ENCODE measurements at places on chromosomes 1 and 21.

- peak; percentile 91 for DNase-seq
These were observed 520 bp downstream of the PLEKHN1 start for GRCh38 chr1:966704-967300.

GRCh38 chr1:64197076-64197475 is 6.3 kb upstream of the UBE2U start:
- DNase-seq = no peak

GRCh38 chr1:2135441-2135841 is 59.1 kb downstream of the FAAP20 start:
- DNase-seq = peak; percentile 94

DNA sequence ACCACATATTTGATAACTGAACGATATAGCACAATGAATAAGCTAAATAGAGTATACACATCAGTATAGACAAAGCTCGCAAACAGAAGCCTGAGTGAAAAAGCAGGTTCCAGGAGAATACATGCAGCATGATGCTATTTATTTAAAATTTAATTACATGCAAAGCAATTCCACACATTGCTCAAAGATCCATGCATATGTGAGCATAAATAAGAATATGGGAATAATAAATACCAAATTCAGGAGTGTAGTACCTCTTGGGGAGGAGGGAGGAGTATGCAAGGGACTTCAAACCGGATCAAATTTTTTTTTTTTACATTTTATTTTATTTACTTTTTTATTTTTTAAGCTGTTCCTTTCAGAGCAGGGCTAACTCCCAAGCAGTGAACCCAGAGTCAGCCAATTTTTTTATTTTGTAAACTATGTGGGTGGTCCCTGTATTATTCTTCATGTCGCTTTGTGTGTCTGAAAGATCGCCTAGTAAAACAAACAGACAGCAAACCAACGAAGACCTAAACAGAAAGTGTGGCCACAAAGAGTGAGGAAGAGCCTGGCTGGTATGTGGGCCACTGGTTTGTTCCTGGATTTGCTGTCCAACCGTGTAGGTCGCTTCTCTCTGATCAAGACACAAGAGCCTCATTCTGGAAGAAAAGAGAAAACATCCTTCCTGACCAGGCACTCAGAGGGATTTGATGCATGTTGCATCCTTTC is 4.2 kb upstream of the SHISAL2A start:
- DNase-seq = no peak

- DNase-seq = peak; percentile 98
These were observed at the start of gene LAMC2 for GRCh38 chr1:183185941-183186490. LAMC2 (plus strand) TSS chr1:183186264; CDS start chr1:183186353, 89 bp downstream.

GRCh38 chr1:241749945-241750695 is 97.9 kb upstream of the EXO1 start:
- peak; percentile 38 for DNase-seq

- DNase-seq = peak; percentile 48
These were observed 59.6 kb downstream of the USP24 start for GRCh38 chr1:55155522-55155921.

GRCh38 chr1:191176131-191176530 is 698.5 kb upstream of the BRINP3 start:
- DNase-seq = no peak

DNA sequence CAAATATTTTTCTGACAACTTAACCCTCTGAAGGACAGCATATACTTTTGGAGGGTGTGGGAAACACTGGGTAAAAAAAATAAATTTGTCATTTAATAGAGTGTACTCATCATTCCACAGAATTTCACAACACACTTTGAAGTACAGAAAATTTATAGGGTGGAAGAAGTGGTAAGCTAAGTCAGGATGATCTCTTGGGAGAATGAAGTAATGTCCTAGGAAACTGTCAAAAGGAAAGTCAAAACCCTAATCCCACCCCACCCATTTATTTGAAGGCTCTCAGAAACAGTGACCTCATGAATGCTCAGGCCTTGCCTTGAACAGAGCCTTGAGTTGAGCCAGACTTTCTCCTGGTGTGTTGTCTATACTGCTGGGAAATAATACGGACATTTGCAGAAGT is 7.3 kb upstream of the UAP1 start:
- DNase-seq = peak; percentile 24

- DNase-seq = no peak
These were observed 54.0 kb upstream of the POU2F1 start for GRCh38 chr1:167166690-167167075.

DNA sequence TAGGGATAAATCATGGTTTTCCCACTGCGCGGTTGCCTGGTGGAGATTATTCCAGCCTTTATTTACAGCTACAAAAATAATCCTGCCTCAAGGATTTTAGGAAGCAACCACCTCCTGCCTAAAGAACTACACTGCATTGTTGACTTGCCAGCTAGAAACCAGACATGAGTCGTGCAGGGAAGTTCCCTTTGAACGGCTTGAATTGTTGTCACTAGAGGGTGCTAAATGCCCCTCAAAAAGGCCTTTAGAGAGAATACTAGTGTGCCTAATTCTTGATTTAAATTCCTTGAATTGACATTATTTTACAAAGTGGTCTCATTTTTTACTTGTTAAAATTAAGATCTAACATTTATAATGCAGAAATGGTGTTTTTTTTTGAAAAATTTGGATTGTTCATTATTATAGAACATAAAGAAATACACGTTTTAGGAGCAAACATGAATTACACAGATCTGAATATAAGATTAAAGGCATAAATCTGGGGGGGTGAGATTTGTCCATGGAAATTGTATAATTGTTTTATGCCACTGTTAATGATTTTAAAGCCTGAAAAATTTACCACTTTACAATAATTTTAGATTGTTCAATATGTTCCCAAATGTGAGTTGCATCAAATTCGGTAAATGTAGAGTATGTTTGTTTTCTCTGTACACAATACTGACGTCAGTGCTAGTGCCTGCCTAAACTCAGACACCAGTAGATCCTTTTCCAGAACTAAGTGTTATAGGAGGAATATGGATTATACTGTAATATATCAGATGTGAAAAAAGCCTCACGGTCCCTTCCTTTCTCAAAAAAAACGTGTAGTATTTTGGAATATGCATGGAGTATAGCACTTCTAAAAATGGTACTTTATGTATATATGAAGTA is 7.6 kb upstream of the ERG start:
- peak; percentile 81 for DNase-seq

- no peak for DNase-seq
These were observed 192.5 kb downstream of the KAZN start for GRCh38 chr1:14790982-14791381.

GRCh38 chr1:66500301-66500700 is 33.7 kb upstream of the SGIP1 start:
- DNase-seq = no peak

GRCh38 chr21:46347791-46348381 is 23.9 kb downstream of the PCNT start:
- DNase-seq = no peak

GRCh38 chr1:16612332-16613172 is 812 bp downstream of the NBPF1 start:
- DNase-seq = peak; percentile 84

DNA sequence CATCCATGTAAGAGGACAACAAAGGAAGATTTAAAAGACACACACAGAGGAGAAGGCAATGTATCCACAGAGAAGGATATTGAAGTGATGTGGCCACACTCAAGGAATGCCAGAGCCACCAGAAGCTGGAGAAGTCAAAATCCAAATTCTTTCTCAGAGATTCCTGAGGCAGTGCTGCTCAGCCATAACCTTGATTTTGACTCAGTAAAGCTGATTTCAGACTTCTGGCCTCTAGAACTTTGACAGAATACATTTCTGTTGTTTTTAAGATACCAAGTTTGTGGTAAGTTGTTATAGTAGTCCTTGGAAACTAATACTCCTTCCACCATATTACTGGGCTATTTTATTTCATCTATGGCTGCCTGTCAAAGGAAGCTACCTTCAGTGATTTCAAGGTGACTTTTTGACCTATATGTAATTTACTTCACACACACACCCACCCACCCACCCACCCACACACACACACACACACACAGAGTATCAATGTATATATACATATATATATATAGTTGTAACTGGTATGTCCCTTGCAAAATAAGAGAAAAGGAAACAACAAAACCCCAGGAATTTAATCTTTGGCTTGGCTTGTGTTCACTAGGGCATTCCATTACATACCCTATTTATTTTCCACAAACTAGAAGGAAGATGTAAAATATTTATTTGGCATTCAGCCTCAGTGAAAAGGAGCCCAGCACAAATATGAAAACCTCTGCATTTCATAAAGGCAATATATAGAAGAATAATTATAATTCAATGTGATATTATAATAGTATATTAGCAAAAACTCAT is 142.1 kb upstream of the PTGFR start:
- no peak for DNase-seq

GRCh38 chr1:213438339-213438738 is 387.3 kb downstream of the RPS6KC1 start:
- DNase-seq = no peak

DNA sequence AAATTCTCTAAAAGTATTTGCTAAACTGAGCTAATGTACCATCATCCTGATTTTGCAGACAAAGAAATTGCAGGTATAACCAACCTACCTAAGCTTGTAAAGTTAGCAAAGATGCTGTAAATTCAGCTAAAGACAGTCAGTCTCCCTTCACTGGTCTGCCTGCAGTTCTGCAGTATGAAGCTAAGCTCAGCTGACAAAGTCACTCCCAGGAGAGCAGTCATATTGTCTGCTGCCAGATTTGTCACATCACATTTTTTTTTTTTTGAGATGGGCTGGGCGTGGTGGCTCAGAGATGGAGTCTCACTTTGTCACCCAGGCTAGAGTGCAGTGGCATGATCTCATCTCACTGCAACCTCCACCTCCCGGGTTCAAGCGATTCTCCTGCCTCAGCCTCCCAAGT is 8.9 kb upstream of the CMPK1 start:
- DNase-seq = peak; percentile 35
